ENCODE measurements at places on chromosomes 2 and 18.

DNA sequence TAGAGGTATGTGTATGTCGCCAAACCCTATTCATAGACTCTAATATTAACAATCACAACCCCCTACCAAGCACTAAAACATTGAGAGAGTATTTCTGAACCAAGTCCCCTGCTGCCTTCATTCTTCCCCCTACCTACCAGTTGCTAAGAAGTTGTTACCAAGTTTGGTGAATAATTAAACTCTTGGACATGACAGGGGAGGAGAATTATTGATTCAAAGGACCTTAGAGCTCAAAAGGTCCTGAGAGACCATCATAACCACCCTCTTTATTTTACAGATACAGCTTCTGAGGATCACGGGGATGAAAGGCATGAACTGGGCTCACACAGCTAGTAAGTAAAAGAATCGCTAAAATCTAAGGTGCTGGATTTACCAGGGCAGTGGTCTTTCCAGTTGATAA, 204.1 kb downstream of the PIK3C3 start:
- DNase-seq, result no peak

DNA sequence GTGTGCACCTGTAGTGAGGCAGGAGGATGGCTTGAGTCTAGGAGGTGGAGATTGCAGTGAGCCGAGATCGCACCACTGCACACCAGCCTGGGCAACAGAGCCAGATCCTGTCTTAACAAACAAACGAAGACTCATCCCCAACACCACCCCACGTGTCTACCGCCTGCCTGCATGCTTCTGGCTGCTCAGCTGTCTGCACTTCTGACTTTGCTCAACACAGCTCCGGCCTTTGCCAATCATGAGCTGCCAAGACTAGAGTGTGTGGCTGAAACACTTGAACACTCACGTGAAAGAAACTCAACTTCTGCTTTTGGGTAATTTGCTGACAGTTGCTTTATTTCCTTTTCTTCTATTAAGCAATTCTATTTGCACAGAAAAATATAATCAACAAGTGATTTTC, 32.1 kb upstream of the SP3 start:
- DNase-seq, result peak; percentile 48

DNA sequence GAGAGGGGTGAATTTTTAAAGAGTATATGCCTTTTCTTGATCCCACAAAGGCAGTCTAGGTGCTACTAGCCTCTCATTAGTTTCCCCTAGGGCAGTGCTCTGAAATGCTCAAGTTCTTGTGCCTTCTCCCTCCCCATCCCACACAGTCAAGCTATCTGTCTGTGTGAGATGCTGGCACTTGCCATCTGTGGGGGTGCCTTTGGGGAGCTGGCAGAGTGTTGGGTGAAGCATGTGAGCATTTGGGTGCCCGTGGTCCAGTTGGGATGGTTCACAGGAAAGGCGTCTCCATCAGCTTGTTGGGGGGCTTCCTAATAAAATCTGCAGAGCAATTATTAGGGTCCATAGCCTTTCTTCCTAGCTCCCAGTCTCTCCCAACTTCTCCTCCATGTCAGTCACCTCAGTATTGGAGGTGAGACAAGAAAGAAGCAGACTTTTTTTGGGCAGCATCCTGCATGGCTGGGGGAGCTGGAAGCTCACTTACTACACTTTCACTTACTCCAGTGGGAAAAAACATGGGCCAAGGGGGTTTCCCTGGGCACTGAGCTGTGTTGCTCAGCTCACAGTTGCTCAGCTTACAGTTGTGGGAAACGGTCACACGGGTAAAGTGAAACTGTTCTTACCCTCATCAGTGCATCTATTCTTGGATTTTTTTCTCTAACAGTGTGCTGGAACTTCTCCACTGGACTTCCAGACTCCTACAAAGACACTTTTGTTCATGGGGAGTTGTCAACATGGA, 29.3 kb downstream of the COLEC11 start:
- peak; percentile 72 for DNase-seq

DNA sequence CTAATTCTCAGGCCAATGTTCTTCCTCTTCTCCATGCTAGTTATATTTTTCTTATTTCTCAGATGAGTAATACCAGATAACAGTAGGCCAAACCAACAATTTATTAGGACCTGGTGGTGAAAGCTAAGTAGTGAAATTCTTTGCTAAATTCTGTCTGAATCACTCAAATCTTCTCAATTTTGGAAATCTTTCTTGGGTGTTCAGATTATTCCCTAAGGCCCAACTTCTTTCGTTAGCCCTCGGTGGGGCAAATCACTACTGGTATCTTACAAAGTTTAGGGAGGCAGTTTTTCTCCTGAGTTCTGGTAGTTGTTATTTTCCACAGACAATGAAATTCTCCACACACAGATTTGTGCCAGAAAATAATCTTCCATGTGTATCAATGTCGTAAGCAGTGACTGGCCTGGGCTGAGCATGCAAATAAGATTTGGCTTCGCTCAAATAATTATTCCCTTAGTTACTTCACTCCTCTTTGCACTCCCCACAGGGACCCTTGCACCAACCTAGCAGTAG, 443.5 kb upstream of the SLC14A2 start:
- no peak for DNase-seq

GRCh38 chr18:43393174-43393573, 115.9 kb upstream of the SYT4 start:
- DNase-seq, result no peak
